ENCODE measurements at places on chromosomes 7 and 10.

DNA sequence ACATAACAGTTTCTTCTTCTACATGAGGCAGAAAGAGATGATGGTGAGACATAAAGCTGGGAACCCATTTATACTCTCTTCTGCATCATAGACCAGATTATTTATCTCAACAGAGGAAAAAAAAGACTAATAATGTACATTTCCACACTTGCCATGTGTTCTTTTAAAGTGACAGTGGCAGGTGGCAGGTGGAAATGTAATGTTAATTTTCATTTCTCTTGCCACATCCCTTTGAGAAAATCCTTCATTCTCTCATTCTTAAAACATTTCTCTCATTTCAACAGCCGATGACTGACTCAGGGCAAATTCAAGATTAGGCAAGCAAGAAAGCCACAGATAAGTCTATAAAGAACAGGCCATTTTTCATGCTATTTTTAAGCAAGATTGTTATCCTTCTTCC is 635.6 kb upstream of the SORCS1 start:
- no peak for DNase-seq

GRCh38 chr10:100683004-100683403 is 62.4 kb upstream of the PAX2 start:
- no peak for DNase-seq

GRCh38 chr7:134618756-134619530 is 27.7 kb upstream of the BPGM start:
- DNase-seq: no peak

GRCh38 chr10:7464691-7465090 is 53.9 kb upstream of the SFMBT2 start:
- DNase-seq: no peak

DNA sequence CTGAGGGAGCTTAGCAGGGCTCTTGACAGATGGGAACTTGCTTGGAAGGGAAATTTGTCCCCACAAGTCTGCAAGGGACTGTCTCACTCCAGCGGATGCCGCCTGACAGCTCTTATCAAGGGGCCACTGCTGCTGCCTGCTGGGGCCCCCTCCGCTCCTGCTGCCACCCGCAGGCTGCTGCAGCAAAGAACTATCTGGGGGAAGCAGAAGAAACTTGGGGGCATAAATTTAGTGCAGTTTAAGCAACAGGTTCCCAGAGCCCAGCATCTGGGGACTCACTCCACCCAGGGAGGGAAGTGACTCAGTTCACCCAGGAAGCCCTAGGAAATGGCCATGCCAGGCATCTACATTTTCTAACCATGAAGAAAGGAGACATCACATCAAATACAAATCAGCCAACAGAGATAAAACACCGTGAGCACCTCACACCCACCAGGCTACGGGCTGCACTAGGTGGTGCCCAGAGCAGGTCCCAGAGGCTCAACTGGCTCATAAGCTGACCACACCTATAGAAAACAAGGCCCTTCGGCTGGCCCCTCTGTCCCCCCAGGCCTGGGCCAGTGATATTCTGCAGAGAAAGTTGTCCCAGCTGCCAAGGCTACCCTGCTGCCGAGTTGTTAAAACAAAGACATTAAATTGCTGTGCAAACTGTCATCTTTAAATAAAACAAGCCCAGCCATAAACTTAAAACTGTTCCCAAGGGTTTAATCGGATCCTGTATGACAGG is 3.7 kb downstream of the RGS10 start:
- DNase-seq: no peak

DNA sequence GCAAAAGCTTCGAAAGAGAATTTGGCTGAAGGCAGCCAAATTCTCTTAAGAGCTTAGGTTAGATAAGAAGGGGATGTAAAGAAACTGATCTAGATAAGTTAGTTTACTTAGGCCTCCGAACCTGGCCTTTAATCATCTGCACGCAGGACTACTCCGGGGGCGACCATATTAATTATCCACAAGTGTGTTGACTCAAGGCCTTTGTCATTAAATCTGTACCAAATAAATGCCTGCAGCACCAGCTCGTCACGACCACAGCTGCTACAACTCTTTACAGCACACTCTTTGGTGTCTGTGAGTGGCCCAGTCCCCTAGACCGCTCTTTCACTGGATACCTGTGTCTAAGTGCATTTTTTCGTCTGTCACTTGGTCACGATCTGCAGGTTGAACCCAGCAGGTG is 69.8 kb upstream of the LSM8 start:
- no peak for DNase-seq

GRCh38 chr10:99832439-99832838 is 50.0 kb downstream of the ABCC2 start:
- no peak for DNase-seq

GRCh38 chr7:42471573-42472174 is 234.7 kb upstream of the GLI3 start:
- DNase-seq: no peak

- DNase-seq: peak; percentile 68
Measured at GRCh38 chr10:111207500-111207899, 130.7 kb downstream of the ADRA2A start.

GRCh38 chr7:17983221-17984062 is 43.1 kb upstream of the SNX13 start:
- DNase-seq: no peak

DNA sequence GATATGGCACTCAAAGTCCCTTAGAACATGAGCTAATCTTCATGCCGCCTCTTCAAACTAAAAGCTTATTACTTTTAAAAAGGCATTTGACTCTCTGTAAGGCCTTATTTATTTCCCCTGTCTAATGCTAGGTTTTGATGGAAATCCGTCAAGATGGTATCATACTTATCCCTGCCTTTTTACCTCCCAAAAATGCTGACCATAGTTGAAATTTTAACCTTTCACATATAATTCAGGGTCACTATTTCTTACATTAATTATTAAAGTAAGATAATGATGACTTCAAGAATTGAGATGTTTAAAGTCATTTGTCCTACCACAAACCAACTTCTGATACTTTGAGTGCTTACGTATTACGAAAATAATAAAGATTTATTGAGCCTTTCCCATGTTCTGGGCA is 12.3 kb upstream of the OSBPL3 start:
- DNase-seq: no peak

DNA sequence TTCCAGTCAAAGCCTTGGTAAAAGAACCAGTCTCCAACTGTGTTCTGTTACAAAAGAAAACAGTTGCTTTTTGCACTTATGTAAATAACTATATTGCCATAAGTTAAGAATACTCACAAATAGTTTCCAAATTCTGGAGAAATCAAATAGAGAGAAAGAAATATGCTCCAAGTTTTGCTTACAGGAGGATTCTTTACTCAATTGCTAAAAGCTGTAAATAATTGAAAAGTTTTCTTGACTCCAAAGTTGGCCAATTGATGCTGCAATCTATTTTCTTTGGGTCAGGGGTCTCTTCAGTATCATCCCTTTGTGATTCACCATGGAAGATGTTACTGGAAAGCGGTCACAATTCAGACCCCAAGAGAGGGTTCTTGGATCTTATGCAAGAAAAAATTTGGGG is 36.0 kb downstream of the NEURL1 start:
- no peak for DNase-seq

DNA sequence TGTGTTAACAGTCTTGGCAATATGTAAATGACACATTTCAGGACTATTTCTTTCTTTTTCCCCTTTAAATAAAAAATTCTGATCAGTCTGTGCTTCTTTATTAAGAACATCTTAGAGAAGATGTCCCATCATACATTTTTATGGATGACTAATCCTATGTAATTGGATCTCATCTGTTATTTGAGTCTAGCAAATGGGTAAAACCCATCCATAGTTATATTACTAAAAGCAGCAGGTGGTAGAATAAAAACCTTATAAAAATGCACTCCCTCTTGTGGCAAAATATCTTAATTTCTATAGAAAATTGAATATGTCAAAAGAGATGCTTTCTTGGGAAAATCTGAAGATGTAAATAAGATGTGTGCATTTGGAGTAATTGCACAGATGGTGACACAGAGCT is 35.3 kb downstream of the TRRAP start:
- DNase-seq: no peak

- DNase-seq: no peak
Measured at GRCh38 chr7:36625247-36625646, 99.0 kb downstream of the AOAH start.

DNA sequence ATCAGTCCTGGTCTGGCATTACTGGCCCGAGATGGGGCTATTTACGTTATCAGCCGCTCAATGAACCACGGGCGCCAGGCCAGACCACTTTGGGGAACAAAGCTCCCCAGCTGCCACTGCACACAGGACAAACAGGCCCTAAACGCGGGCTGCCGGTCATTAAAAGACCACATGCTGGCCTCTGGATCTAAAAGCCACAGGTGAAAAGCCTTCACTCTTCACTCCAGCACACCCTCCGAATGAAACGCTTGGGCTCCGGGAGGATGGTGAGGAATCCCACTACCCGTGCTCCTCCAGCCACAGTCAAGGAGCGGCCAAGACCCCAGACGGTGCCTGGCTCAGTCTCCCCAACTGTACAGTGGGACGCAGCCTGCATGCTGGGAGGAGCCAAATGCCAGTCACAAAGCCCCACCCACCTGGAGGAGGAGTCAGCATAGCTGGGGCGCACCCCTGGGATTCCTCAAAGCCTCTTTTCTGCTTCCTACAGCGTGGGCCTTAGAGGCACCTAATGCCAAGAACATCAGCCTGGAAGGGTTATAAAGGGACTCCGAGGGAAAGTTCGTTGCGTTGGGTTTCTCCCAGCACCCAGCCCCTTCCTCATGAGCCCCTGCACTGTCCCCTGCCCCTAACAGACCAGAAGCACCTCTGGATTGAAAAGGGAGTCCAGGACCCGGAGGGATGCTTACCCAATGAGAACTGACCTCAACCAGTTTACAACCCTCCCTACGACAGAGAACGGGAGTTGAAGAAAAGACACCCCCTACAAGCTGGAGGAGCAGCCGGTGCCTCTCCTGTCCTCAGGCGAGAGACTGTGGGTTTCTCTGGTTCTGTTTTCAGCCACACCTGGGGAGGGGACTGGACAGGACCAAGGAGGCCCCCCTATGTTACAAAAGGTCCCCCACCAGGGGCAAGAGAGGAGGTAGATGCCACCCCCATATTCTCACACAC is 4.7 kb downstream of the PDGFA start:
- DNase-seq: no peak

DNA sequence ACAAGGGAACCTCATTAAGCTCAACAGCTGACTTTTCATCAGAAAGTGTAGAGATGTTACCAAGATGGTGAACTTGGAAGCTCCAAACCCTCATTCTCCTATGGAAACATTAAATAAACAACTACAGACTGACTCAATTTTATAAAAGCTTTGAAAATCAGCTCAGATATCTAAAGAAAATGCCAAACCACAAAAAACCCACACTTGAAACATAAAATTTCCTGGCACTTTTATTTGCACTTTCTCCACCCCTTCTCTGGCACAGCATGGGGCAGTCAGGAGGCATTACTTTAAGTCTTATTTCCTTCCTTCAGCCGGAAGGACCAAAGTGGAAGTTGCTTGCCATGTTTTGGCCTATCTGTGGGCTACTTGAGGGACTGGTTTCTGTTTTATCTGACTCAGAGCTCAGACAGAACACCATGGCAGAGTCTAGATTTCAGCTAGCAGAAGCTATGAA is 114.7 kb downstream of the ODAD2 start:
- DNase-seq: no peak

DNA sequence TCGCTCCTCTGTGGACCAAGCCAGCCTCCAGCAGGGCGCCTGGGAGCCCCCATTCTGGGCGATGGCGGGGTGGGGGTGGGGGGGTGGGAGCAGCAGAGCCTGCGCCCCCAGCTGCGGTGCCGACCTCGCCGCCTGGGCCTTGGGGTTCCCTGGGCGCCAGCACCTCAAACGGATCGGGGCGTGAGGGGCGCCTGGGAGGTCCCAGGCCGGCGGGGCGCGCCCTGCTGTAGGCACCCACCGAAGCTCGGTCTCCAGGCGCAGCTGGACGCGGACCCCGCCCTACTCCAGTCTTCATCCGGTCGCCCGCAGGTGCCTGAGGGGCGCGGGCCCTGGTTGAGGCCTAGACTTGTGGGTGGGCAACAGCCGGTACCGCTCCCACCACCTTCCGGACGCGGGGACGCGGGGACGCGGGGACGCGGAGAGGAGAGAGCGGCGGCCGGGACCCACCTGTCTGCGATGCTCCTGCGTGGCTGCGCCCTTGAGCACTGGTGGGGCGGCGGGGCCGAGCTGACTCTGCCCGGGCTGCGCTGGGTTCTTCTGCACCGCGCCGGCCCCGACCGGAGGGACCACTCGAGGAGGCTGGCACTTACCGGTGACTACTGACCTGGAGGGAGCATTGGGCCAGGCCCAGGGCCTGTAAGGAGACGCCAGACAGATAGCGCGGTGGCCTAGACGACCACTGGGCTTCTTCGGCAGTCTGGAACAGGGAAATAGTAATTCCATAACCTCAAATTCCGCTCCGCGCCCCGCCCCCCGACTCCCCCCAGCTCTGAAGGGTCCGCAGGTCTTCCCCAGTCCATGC is 5.5 kb upstream of the KCP start:
- no peak for DNase-seq

DNA sequence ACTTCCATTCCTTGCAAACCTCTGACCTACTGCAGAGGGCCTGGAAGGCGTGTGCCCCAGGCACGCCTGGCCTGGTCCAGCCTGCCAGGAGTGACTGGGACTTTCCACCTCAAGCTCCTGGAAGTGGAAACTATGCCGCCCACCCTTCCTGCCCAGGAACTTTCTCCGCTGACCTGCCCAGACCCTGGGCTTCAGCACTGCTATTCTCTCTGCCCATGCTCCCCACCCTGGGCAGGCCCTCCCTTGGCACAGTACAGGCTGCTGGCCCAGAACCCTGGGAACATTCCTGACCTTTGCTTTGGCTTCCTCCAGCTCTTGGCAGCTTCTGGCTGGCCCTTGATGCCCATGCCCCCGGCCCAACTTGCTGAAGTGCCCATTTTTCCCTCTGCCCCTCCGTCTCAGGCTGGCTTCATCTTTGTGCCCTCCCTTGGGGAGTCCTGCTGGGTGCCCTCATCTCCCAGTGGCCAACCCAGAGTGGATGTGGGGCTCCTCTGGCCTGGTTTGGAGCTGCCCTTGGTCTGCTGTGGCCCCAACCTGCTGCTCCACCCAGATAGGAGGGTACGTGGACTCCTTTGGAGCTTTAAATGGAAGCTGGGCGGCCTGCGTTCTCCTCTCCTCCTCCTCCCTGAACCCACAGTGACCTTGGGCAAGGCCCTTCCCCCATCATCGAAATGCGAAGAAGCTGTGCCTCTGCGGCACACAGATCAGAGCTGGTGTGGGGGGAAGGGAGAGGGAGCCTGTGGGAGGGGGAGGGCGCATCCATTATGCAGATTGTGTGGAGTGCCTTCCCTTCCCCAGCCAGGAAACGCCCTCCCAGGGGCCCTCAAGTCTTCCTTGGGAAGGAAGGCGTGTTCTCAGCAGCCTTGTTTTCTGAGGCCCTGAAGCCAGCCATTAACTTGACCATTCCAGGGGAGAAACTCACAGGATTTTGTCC is 3.4 kb downstream of the MMRN2 start:
- DNase-seq: no peak

Data from mucosa of gallbladder (tissue), 1 donor.